Activated T-helper 1 cell treated with Interleukin-2 at 50 U/mL for 16 hours (primary cell): ENCODE measurements at places on chromosomes 1 and 21.

DNA sequence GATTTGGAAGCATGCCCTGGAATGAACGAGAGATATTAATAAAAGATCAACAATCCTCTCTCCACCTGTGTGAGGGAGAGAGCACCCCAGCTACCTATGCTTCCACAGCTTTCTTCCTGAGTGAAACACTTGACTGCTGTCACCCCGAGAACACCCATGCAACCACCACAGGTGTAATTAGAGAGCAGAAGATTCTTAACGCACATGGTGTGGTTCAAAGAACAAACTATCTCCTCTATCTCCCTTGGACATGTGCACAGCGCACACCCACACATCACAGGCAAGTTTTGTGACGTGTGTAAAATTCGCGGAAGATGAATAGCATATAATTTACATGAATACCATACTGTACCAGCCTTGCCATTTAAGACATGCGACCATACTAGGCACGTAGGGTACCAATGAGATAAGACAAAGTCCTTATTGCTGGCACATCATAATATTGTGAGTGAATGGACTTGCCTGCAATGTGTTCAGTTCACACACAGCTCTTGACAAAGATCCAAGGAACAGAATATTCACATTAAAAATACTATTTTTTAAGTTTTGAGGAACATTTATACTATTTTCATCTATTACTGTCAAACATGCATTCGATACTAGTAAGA lies 11.6 kb downstream of the ERRFI1 start:
- no peak for DNase-seq

GRCh38 chr1:198088360-198089071 lies 68.3 kb upstream of the NEK7 start:
- DNase-seq: no peak

- no peak for DNase-seq
These were observed 411 bp downstream of the FAM229A start for GRCh38 chr1:32361674-32362473.

DNA sequence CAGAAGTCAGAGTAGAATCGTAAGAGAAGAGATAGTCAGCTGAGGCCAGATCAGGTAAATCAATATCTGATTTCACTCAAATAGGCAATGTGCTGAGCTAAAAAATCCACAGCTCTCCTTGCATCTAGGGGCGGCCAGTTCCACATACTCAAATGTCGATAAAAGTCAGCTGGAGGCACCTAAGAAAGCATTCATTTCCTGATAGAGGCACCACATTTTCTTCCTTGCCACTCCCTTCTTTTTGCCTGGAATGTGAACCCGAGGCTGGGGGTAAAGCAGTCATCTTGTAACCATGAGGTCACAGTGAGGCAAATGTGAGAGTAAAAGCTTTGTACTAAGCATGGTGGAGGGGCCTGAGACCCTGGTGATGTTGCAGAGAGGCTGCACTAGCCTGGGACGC lies 24.2 kb upstream of the CTPS1 start:
- DNase-seq: no peak

DNA sequence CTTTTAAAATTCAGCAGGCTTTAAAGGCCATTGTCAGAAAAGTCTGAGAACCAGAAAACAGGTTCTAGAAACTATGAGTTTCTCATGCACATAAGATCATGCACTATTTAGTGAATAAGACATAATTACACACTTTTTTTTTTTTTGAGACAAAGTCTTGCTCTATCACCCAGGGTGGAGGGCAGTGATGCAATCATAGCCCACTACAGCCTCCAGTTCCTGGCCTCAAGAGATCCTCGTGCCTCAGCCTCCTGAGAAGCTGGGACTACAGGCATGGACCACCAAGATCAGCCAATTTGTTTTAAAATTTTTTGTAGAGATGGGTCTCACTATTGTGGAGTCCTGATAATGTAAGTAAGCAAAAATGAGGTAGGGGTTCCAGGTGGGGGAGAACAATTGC lies 134.9 kb downstream of the VAV3 start:
- DNase-seq: no peak

DNA sequence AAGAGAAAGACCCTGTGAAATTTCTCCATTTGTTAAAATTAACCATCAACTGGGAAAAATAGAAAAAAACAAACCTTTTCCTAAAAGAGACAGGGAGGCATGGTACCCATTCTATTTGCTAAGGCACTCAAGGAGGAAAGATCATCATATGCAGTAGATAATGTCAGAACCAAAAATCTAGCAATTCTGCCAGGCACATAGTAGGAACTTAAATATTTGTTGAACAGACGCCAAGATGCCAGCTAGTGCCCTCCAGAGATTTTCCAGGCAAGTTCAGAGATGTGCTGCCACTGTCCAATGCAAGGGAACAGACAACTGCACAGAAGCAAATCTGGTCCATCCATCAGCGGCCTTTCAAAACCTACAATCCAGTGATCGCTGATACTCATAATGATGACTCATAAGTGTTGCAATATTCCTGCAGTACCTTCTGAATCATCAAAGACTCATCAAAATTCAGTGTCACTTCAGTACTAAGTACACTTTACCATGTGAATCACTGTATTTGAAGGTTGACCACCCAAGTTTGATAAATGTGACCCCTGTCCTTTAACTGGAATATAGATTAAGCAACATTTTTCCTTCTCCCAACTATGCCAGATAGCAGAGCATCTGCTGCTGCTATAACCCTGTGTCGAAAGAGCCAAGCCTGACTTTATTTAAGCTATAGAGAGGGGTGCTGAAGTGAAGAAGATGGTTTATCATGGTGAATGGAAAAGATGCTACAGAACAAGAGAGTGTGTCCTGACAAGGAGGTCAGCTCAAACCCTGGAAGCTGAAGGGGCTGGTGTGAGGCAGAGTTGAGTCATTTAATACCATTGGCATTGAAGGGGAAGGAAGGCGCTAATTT lies 99.1 kb downstream of the MT1HL1 start:
- DNase-seq: no peak

DNA sequence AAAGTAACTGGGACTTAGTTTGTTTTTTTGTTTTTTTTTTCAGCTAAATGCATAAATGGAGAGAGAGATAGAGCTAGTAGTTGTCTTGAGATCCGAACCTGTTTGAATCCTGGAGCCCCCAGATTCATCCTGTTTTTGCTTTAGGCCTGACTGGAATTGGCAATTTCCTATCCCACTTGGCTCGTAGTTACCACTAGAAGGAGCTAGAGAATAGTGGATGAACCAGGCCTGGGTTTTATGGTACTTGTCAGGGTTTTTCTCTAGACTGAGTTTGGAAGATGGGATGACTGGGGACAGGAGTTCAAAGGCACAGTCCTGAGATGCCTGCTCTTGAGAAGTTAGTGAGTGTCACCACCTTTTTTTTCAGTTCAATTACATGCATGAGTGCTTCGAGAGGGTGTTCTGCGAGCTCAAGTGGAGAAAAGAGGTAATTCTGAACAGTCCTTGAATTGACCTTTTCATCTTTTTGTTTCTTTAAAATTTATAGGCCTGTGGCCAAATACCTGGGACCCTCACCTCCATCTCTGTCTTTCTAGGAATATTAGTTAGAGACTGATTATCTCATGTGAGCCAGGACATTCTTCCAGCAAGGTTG lies 23.4 kb downstream of the CELF3 start:
- no peak for DNase-seq

GRCh38 chr1:156836041-156836654 lies 19.5 kb upstream of the SH2D2A start:
- DNase-seq: no peak

DNA sequence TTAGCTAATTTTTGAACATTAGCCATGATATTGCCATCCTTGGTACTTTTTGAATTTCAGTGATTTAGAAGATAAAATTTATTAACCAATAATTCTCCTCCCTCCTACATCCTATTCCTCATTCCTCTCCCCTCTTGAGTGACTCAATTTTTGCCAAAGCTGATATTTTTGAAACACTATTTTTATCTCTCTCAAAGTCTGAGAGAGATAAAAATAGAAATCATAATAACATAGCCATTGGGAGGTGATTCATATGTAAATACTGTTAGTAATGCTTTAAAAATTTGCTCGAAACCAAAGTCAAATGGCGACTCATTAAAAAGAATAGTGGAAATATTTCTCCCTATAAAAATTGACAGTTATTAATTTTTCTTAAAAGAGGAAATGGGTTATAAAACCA lies 97.4 kb downstream of the PATJ start:
- no peak for DNase-seq

GRCh38 chr1:243452092-243452491 lies 196.3 kb downstream of the SDCCAG8 start:
- DNase-seq: no peak
